Brain pericyte (primary cell): ENCODE measurements at places on chromosomes 4 and X.

GRCh38 chr4:142156256-142156655, 519.9 kb downstream of the IL15 start:
- DNase-seq: no peak

DNA sequence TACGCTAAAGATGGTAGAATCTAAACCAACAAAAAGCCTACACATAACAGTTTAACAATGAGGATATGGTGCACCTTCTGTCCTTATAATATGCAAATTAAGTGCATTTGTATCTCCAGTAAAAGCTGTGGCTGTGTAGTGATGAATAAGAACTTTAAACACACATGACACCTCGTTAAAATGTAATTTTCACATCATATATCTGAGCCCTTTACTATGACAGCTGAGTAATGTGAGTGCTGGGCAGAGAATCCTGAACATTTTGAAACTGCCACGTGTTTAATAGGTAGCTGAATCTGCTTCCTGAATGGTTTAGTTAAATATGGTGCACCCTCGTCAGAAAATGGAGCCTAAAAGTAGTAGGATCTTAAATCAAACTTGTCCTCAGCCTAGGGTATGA, 540.8 kb downstream of the ADGRL3 start:
- no peak for DNase-seq

- no peak for DNase-seq
Measured at GRCh38 chr4:124641715-124642381, 70.7 kb downstream of the ANKRD50 start.

GRCh38 chrX:51891821-51892551, 1.4 kb upstream of the MAGED1 start:
- no peak for DNase-seq

DNA sequence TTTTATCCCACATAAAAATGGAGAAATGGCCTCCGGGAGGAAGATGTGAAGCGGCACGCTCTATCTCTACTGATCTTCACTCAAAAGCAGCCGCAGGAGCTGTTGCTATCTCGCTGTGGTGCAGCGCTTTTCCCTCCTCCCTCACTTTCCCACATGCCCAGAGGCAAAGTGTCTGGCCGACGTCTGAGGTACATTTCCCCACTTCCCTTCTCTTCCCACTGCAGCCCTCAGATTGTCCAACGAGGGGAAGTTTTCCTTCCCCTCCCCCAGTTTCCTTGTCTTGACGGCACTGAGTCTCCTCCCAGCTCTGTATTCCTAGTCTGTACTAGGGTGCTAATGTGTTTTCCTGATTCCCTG, 660 bp upstream of the COL25A1 start:
- no peak for DNase-seq

GRCh38 chrX:19893727-19894126, 6.3 kb upstream of the SH3KBP1 start:
- no peak for DNase-seq

DNA sequence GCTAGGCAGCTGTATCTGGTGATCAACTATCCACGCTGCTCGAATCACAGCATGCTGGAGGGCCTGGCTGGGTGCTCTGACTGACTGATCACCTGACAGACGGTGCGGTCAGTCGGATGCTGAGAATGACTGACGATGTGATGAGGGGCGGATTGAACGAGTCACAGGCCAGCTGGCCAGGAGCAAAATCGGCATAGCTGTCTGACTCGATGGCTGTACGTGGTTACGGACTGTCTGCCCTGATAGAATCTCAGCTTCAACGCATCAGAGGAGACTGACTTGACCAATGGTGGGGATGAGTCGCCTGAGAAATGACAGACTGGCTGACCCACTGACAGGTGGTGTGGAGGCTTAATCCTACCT, 1.0 kb upstream of the SUV39H1 start:
- no peak for DNase-seq

DNA sequence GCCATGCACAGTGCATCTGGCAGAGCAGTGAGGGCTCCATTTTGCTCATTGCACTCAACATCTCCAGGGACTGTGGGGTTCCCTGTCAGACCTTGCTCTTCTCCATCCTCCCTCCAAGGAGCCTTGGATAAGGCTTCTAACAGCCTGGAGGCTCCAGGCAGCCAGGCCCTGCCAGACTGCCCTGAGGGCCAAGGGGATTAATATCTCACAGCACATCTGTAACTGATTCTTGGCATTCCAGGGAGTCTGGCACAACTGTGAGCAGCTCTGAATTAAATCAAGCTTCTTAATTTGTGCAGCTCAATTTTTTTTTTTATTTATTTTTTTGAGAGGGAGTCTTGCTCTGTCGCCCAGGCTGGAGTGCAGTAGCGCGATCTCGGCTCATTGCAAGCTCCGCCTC, 224.5 kb upstream of the PGRMC2 start:
- DNase-seq: no peak

- no peak for DNase-seq
Measured at GRCh38 chr4:74415602-74416300, 29.2 kb upstream of the AREG start.

GRCh38 chr4:102312417-102312816, 32.9 kb downstream of the SLC39A8 start:
- no peak for DNase-seq

DNA sequence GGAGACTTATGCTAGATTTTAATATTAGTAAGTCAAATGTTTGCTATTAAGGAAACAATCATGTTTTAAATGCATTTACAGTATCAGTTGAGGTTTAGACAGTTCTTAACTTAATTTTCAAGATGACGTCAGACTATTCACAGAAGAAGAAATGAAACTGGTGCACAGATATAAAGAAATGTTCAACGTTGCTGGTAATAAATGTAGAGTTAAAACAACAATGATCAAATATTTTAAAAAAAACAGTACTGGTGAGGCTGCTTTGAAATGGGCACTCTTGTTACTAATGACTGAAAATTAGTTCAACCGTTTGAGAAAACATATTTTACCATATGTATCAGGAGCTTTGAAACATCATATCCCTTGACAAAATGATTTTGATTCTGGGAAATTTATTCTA, 44.2 kb downstream of the ABHD18 start:
- DNase-seq: no peak

DNA sequence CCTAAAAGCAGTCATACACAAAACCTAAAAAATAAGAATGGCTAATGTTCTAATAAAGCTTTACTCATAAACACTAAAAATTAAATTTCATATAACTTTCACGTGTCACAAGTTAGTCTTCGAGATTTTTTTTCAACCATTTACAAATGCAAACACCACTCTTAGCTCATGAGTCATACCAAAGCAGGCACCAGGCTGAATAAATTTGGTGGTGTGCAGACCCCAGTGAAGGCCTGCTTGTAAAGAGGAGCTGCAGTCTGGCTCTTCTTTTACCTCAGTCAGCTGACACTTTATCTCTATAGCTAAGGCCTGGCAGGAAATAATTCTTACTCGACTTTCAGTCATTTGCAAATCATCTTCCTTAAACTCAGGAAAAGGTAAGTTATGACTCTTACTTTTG, 37.4 kb downstream of the CLOCK start:
- no peak for DNase-seq

- no peak for DNase-seq
Measured at GRCh38 chrX:108309144-108309543, 129.1 kb downstream of the COL4A6 start.

GRCh38 chr4:15381806-15382338, 46.0 kb upstream of the C1QTNF7 start:
- no peak for DNase-seq

DNA sequence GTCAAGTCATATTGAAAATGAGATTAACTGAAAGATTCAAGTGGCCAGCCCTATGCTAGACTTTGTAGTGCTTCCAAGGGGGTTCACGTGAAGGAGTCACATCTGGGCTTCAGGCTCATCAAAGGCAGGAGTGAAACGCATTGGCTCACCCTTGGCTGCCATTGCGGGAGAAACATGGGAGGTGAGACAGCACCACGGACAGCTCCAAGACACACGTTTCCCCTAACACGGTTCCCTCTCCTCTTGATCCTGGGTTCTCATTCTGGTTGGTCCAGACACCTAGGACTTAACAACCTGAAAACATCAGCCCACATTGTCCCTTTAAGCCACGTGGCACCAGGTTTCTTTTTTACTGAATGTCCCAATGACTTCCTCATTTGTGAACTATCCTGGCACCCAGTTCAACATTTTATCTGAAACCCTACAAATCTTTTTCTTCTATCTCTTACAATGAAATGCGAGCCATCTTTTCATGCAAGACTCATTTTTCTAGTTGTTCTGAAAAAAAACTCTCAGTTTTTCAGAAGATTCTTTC, 279.0 kb upstream of the VCX3A start:
- no peak for DNase-seq

DNA sequence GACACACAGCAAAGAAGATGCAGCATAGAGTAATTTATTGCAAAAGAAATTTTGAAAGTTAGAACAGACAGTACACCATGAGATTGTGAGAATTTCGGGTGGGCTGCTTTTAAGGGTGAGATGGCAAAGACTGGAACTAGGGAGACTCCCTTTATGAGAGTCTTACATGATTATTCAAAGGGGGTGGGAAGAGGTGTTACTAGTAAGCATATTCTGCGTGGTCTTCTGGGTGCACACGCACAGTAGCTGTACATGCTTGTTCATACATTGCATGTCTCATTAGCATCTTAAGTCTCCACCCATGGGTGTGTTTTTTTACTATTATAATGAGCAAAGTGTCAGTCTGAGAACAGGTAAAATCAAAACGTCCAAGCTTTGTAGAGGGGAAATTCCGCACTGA, 49.4 kb upstream of the USP38 start:
- DNase-seq: no peak

DNA sequence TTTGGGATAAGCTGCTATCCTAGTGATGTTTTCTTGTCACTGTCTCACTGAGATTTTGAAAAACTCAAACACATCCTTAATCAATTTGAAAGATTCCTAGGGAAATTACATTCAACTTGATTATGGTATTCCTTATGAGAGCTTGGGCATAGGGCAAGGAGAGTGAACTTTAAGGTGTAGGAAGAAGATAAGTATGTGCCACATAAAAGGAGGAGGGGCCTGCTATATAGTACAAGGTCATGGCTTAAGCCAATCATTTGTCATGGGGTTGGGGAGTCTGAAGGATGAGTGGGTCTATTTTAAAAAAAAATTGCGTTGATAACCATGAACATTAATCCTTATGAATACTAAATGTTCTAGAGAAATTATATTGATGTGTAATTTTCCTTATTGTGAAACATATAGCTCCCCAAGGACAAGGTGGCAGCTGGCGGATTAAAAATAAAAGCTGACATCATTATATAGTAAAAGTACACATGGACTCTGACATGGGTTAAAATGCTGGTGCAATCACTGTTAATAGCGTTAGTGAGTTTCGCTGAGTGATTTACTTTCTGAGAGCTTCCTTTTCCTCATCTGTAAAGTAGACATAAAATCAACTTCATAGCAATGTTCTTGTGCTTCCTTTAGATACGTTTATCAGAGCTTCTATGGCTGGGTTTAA, 17.4 kb downstream of the GALNT7 start:
- no peak for DNase-seq

DNA sequence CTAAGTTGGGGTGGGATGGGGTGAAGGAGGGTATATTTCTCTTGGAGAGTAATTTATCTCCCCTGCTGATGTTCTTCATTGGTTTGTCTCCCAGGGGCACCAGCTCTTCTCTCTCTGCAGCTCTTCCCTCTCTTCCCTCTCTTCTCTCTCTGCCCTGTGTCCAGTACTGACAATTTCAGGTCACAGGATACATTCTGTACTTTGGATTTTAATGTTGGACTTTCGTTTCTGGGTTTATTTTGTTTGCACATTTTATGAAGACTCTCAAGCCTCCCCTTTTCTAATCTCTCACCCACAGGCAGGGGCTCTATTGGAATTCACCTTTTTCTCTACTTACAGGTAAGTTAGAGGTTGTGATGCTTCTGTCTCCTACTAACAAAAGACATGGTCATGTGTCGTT, 165.5 kb downstream of the CPEB2 start:
- DNase-seq: no peak
